Testis (tissue), 5 donors: ENCODE measurements at places on chromosomes 13 and 19. TPM values are rescaled to one million over a fixed set of nuclear protein-coding genes. Genes with fewer than 3 reads are reported as not detected.

DNA sequence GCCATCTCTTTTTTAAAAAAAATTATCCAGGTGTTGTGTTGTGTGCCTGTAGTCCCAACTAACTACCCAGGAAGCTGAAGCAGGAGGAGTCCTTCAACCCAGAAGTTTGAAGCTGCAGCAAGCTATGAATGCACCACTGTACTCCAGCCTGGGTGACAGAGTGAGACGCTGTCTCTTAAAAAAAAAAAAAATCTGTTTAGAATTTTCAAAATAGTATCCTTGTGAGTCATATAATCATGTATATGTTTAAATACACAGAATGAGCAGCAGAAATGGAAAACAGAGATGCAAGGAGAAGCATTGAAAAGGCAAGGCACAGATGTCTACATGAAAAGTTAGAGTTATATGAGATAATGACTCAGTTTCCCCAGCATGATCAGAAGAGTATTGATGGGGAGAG lies 31.2 kb downstream of the SYDE1 start:
- DNase-seq, result no peak

Gene FFAR2
- total RNA-seq, result not detected

DNA sequence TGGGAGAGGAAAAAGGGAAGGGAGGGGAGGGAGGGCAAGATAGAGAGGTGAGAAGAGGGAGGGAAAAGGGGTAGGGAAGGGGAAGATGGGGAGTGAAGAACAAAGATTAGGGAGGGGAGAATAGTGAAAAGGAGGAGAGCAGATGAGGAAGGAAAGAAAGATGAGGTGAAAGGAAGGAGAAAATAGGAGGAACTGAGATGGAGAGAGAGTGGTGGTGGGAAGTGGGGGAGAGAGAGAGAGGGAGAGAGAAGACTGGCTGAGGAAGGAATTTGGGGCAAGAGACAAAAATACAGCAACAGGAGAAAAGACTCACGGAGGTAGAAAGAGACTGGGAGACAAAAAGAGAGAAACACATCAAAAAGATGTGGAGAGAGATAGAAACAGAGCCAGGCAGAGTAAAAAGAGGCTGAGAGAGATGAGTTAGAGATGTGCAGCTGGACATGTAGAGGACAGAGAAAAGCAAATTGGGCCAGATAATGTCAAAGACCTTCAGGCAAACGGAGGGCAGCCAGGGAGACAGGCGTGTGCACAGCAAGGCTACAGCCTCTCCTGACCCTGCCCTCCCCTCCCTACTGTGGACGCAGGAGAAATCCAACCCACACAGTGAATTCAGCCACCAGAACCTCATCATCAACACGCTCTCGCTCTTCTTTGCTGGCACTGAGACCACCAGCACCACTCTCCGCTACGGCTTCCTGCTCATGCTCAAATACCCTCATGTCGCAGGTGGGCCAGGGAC lies 49.4 kb upstream of the CYP2B6 start:
- no peak for DNase-seq

Gene CEACAM3
- not detected for total RNA-seq
